ENCODE measurements at places on chromosomes 12 and 14.
A peak's percentile ranks its signal among the peaks of the same experiment; 100 is the strongest.

GRCh38 chr12:42162965-42163364 lies 18.3 kb upstream of the GXYLT1 start:
- DNase-seq = no peak

- DNase-seq = no peak
These were observed 26.5 kb upstream of the RIC8B start for GRCh38 chr12:106747973-106748436.

DNA sequence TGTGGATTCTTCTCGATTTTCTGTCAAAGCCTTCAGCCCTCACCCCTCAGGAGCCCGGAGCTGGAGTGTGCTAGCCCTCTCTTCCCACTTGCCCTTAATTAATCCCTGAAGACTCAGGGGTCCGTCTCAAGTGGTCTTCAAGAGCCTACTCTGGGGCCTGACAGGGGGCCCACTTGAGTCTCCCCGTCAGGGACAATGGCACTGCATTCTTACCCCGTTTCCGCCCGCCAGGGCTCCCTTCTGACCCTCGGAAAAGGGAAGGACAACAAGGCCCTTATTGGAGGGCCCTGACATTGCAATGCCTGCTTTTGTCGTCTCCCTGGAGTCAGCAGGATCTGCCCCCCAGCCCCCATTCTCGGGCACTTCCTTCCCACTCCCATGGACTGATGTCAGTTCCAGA lies 34.4 kb downstream of the TBX3 start:
- no peak for DNase-seq

- peak; percentile 0 for DNase-seq
These were observed 422.3 kb downstream of the VRK1 start for GRCh38 chr14:97219431-97220017.

DNA sequence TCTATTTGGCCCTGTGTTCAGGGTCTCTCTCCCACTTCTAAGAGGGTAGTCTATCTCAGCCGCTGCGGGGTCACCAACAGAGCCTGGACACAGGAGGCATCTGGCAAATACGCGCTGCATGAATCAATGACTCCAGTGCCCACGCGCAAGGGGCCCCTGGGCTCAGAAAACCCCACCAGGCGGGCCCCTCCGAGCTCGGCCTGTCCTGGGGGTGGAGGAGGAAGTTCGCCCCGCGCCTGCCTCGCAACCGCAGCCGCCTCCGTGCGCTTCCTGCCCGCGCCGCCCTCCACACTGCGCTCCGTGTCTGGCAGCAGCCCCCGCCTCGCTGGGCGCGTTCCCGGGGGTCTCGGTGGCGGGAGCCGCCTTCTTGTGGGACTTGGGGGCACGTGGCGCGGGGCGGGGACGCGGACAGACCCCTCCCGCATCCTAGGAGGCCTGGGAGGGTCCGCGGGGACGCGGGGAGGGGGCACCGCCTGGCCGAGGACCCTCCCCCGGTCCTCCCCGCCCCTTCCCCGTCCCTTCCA lies 811 bp upstream of the FBRSL1 start:
- peak; percentile 44 for DNase-seq

DNA sequence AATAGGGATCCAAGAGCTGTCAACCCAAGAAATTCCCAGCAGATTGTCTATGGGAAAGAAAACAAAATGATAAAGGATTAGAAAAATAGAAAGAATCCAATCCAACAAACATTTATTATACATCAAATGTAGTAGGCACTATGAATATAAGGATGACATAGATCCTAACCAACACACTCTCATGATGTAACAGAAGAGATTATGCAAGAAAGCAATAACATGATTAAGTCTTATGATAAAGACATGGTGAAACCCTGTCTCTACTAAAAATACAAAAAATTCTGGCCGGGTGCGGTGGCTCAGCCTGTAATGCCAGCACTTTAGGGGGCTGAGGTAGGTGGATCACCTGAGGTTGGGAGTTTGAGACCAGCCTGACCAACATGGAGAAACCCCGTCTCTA lies 2.7 kb downstream of the MED6 start:
- no peak for DNase-seq

DNA sequence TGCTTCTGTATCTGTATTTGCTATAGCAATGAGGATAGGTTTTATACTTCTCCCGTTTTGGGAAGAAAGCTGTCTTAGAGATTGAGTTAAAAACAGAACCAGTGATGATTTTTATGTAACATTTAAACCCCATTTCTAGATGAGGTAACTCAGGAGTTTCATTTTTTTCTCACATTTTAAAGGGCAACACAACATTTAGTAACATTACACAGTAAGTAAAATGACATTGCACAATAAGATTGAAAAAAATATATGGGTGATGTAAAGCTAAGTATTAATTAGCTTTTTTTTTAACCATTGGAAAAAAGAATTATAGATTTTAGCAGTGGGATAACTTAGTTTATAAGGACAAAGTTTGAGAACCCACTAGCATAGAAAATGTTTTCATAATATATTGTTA lies 25.2 kb upstream of the SCFD1 start:
- no peak for DNase-seq
